ENCODE measurements at places on chromosomes 2 and 18.
A peak's percentile ranks its signal among the peaks of the same experiment; 100 is the strongest.

DNA sequence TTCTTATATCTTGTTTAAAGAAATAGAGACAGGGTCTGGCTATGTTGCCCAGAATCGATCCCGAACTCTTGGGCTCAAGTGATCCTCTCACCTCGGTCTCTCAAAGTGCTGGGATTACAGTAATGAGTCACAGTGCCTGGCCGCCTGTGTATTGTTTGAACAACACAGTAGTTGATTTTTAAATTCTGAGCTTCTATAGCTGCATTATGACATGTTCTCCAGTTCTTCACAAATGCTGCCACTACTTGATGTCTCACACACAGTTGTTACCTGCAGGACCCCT, 7.7 kb upstream of the RHOB start:
- DNase-seq: no peak

DNA sequence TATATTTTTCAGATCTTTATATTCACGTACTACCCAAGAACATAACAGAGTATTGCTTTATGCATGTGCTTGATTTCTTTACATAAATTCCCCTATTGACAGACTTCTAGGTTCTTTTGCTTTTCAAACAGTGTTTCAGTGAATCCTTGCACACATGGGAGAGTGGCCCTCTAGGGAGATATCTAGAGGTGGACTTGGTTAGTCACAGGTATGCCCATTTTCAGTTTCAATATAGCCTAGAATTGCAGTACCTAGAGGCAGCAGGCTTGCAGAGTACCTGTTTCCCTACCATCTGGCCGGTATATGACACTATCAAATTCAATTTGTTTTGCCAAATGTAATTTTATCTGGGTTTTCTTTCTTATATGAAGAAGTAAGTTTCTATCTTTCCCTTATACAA, 36.8 kb downstream of the EML6 start:
- no peak for DNase-seq

- no peak for DNase-seq
Observed at GRCh38 chr18:56235071-56235470, 403.3 kb downstream of the TXNL1 start.

DNA sequence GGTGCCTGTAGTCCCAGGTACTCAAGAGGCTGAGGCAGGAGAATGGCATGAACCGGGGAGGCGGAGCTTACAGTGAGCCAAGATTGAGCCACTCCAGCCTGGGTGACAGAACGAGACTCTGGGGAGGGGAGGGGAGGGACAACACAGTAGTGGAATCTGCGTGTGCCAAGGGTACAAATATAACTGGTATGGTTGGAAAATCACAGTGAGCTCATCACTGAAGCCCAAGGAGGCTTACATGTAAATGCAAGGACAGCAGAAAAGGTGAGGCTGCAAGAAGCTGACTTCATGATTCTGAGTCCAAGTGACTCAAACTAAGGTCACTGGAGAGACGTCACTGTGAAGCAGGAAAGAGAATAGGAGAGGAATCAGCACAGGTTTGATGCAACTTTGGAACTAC, 9.2 kb downstream of the SEPTIN10 start:
- DNase-seq: no peak

DNA sequence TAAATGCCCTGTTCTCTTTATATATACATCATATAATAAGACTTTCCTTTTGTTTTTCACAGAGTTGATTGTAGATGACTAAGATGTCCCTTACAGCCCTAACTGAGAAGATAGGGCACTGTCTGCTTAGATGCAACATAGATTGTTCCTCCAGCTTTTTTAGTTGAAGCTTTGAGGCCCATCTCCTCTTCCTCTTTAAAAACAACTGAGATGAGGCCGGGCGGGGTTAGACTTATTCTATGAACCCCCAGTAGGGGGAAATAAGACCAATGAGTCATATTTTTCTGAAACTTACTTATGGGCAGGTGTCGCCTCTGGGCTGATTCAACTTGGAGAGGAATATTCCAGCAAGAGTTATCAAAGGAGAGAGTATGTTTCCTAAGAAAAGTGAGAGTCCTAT, 84.6 kb downstream of the FBXO15 start:
- DNase-seq: peak; percentile 34

GRCh38 chr2:102619414-102620319, at the start of gene SLC9A2:
TSS of gene SLC9A2 (plus strand) at chr2:102619553. CDS start at chr2:102619849, 296 bp downstream.
- peak; percentile 41 for DNase-seq

- DNase-seq: no peak
Observed at GRCh38 chr2:232971744-232972143, 41.3 kb downstream of the NGEF start.

DNA sequence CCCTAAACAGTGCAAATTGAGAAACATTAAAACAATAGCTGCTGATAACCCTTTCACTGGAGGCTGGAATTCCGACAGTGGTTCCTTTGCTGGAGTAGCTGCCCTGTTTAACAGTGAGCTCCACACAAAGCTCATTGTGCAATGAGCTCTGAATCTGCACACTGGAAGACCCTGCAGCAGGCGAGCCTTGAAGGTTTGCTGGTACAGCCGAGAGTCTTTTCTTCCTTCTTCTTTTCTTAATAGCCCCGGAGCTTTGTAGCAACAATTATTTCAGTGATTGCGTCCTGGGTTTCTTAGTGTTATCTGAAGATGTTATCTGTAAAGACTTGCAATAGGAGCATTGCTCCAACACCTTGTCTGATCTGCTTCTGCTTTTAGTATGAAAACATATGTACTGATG, 50.8 kb upstream of the CXCR4 start:
- no peak for DNase-seq

- DNase-seq: no peak
Observed at GRCh38 chr2:196989496-196989895, 63.0 kb upstream of the PGAP1 start.

DNA sequence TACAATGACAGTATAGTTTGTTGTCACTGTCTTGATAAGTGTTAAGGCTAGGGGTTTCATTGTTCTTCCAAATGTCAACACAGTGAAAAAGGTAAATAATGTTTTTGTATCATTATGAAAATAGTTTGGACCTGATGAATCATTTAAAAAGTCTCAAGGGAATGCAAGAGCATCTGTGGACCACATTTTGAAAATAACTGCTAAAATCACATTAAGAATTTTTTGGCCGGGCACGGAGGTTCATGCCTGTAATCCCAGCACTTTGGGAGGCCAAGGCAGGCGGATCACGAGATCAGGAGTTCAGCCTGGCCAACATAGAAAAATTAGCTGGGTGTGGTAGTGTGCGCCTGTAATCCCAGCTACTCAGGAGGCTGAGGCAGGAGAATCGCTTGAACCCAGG, 10.3 kb downstream of the SCN1A start:
- DNase-seq: no peak

GRCh38 chr2:222714361-222715241, 43.1 kb downstream of the MOGAT1 start:
- DNase-seq: no peak

DNA sequence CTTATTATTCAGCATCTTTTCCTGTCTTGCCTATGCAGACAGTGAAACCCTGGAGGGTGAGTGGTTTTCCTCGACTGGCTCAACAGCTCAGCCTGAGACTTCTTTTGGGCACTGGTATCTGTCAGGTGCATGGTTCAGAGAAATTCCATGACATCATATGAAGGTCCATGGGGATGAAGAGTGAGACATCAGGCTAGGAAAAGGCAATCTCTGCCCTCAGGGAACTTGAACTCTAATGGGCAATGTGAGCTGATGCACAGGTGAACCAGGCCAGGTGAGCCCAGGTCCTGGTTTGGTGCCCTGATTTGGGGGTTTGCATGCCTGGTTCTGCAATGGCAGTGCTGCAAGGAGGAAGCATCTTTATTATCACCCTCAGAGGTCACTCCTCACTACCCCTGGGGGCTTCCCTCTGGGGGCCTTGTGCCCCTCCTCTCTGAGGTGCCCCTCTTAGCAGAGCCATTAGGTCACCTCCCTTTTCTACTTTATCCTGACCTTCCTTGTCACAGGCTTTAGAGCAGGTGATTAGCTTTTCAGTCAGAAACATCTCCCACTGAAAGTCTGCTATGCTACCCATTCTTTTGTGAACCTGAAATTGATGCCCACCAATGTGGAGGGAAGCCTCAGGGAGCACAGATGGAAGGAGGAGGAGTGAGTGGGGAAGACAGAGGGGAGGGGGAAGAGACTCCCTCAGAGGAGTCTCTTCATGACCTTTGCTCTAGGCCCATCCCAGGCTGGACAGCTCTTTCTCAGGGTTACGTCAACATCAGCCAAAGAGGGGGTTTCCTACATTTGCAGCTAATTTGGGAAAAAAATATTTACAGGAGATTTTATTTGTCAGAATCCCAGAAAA, 47.3 kb downstream of the MERTK start:
- no peak for DNase-seq

GRCh38 chr2:18479947-18480369, 80.5 kb downstream of the RDH14 start:
- DNase-seq: no peak

- DNase-seq: no peak
Observed at GRCh38 chr2:234796045-234796591, 155.7 kb upstream of the SH3BP4 start.

DNA sequence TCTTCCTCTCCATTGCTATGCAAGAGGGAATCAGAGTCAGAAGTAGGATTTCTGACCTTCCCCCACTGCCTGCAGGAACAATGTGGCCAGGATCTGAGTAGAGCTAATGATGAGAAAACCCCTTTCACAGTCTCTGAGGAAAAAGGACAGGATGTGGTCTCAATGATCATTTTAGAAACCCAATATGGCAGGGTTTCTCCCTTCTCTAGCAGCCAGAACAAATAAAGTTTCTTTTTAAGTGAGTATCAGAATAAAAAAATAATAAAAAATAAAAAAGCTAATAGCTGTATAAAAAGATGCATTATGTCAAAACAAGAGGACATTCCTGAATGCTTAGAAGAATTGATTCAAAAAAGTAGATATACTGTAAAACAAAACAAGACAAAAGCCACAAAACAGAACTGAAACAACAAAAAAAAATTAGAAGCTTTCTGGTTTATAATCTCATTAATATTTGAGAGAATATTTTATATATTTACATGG, 1124.9 kb upstream of the ZEB2 start:
- DNase-seq: peak; percentile 20

DNA sequence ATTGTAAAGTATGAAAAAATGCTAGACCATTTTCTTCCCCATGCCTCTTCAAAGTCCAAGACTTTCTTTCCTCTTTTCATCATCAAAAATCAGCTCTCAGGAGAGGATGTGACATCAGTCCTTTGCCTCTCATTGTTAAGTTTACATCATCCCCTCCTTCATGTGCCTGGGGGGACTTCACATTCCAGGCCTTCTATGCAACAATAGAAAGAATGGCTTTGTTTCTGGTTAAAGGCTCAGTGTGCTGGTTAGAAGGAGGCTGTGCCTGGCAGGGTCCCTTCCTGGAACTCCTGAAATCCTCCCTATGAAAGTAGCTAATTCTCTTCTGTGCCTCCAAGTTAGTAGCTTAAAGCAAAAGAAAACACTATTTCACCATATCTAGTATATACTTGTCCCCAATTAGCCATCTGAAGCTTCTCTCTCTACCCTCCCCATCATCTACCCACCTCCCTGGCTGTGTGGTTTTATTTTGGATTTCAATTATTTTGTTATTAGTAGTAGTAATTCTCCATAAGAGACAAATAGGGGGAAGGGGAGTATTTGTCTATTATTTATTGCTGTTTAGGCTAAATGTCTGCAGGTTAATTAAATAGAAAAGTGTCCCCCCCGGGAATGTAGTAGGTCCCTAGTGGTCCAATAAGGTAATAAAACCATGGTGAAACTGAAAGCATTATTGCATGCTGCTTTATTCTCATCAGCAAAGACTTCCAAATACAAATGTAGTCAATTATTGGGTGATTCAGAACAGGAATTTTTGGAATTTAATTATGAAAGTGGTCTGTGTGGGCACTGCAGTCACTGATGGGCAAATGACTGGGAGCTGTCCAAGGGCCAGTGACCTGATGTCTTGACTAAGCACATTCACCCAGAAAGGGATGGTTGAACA, 69.0 kb downstream of the CPO start:
- no peak for DNase-seq

GRCh38 chr18:12518832-12519531, 111.3 kb downstream of the PRELID3A start:
- DNase-seq: no peak

DNA sequence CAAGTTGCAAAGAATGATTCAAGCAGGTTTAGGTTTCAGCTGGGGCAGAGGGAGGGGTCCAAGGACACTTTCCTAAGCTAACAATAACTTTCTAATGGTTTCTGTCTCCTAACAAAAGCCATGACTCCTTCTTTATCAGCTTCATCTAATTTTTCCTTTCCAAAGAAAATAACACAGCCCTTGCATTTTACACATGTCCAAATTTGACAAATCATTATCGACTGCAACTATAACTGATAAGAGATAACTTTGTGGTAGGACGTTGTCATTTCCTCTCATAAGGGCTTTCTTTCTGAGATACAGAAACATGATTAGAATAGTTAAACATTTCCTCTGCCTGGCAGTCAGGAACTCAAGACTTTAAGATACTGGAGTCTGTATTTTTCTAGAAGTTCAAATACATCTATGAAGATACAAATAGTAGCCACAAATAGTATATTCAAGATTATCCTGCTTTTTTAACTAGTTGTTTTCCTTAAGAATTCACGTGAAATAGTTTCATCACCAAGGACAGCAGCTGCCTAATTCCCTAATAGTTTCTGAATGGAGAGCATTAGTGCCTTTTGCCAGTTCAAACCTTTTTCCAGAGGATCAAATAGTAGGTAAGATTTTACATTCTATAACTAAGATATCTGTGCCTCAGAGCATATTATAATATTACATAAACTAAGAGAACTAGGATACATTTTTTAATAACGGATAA, 263.2 kb downstream of the EXOC6B start:
- no peak for DNase-seq

- DNase-seq: no peak
Observed at GRCh38 chr2:198863655-198864054, 594.1 kb downstream of the SATB2 start.

Measured in GM20000 (cell line).